ENCODE measurements at places on chromosomes 12 and 14.

DNA sequence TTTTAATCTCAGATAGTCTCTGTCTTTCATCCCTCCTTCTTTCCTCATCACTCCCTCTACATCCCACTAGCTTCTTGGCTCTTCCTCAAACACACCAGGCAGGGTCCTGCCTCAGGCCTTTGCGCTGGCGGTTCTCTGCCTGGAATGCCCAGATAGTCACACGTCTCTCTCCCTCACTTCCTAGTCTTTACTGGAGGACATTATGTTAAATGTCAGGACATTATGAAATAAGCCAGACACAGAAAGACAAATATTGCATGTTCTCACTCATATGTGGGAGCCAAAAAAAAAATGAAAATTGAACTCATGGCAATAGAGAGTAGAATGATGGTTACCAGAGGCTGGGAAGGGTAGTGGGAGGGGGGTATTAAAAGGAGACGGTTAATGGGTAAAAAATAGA lies 442.0 kb downstream of the MED13L start:
- DNase-seq: no peak

GRCh38 chr12:18294889-18295288 lies 33.6 kb downstream of the PIK3C2G start:
- DNase-seq: no peak

GRCh38 chr14:103199124-103199523 lies 75.9 kb downstream of the TNFAIP2 start:
- no peak for DNase-seq

DNA sequence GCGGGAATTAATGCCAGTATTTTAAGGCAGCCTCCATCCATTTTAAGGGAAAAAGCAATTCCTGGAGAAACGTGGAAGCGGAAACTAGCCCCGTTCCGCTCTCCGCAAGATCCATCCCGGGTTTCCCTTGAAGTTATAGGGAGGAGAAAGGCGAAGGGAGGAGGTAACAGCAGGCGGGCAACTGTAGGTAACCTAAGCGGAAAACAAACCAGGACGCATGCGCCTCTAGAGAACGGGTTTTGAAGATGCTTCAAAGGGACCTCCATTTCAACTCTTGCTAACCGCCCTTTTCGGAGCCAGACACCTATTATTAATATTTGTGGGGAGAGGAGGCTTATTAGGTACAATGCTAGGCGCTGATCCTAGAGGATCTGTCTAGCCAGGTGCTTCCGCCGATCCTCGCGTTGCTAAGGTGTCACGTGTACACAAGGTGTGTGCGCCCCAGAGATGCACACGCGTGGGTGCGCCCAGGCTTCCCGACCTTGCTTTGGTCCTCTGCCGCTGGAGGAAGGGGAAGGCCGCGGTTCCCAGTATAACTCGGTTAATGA lies 6.2 kb downstream of the TBX5 start:
- DNase-seq: no peak

- no peak for DNase-seq
These were observed 26.5 kb upstream of the RIC8B start for GRCh38 chr12:106747973-106748436.

GRCh38 chr12:97758194-97758501 lies 295.5 kb downstream of the RMST start:
- DNase-seq: no peak

DNA sequence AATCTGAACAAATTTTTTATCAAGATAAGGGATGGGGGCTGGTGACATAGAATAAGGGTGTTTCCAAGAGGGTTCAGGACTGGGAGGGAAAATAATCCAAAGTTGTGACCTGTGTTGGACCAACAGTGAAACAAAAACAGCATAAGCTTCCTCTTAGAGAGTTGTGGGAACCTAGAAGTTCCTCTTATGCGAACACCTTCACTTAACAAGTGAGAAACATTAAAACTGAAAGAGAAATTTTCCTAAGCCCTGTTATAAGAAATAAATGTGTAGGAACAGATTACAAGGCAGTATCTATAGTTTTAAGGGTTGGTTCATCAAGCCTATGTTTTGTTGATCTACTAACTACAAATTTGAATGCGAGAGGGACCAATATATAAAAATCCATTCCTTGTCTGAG lies 58.4 kb downstream of the LLPH start:
- DNase-seq: no peak

- no peak for DNase-seq
These were observed 90.1 kb downstream of the KIAA0586 start for GRCh38 chr14:58517592-58517991.

- no peak for DNase-seq
These were observed 12.6 kb downstream of the LRTM2 start for GRCh38 chr12:1832801-1833595.

- DNase-seq: no peak
These were observed 476.3 kb downstream of the LRIG3 start for GRCh38 chr12:58443981-58444371.

GRCh38 chr14:104882325-104882973 lies 17.4 kb downstream of the CEP170B start:
- DNase-seq: no peak

DNA sequence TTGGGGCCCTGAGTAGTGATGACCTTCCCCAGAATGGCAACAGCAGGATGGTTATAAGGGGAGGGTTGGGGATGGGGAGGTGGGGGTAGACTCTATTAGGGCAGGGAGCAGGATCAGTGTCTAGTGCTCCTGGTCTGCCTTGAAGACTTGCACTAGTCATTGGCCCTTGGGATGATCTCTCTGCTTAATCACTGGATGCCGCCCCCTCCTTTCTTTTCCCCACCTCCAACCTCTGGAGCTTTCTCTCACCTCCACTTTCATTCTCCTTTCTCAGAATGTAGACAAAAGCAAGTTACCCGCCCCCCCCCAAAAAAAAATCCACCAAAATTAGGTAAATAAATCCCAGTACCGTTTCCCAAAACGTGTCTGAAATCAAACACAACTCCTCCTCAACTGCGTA lies 2.8 kb upstream of the KCNK10 start:
- no peak for DNase-seq

DNA sequence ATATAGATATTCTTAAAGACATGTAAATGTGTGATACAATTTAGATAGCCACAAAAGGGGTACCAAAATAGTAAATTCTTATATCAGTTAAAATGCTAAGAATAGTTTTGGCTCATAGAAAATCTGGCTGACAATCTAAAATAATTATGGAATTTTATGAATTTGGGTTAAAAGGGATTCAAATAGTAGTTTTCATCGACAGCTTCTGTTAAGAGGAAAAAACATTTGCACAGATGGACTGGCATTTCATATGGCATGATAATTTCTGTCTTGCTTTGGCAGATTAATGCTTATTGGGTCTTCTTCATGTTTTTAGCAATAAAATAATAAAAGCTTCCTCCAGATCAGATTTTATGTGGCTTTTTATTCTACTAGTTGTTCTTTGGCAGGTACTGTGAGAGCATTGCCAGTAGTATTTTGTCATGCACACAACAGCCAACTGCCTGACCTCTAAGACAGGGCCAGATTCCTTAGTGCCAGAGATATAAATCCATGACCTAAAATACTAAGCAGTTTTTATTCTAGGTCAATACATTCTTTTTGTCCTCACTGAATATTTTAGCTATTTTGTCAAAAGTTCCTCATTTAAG lies 9.1 kb downstream of the ABCD2 start:
- no peak for DNase-seq

DNA sequence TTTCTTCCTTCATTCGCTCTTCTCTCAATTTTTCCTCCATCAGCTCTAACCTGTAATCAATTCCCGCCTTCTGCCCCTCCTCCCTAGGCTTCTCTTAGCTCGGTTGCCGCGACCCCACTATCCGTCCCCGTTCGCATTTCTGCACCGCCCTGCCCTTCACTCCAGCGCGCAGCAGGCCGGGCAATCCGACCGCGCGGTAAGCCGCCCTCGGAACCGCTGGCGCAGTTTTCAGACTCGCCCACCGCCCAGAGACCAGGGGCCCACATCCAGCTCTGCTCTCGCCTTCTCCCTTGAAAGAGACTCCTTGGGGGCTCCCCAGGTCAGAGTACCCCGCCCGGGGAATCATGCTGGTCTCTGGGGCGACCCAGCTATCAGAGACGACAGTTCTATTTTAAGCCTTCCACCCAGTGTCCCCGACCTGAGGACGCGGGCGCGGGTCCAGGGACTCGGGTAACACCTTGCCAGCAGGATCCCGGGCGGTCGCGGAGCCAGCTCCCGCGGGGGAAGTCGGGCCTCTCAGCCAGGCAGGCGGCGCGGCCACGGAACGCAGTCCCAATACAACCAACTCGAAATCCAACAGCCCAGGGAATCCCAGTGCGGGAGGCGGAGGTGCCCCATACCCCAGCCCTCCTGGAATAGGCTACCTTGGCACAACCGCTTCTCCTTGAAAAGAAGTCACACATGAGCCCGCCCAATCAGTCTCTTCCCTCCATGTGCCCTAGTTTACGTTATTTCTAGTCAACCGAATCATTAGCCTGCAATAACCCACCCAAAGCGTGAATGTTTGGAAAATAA lies 5.7 kb upstream of the SLC38A4 start:
- no peak for DNase-seq

DNA sequence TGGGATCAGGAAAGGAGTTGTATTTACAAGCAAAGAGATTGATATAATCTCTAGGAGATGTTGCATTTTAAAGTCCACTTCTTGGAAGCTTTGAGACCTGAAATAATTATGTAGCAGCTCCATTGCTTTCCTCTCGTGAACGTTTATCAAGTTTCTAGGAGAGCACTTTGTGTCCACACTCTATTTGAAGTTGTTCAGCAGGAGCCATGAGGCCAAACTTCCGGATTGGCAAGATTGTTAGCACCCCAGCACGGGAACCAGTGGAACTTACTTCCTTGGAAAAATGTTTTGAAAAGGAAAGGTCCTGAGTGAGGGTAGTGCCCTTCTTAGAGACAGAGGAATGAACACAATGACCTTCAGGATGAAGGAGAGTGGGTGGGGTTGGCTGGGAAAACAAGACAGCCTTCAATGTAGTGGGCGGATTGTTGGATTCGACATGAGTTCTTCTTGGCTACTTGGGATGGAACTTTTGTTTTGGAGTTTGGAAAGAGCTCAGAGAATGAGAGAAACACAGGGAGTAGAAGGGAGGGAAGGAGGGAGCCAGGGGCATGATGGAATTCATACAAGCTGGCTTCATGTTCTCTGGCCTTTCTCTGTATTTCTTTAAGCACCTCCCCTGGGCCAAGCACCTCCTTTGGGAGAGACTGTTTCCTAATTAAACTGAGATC lies 23.8 kb upstream of the CISTR start:
- DNase-seq: no peak

DNA sequence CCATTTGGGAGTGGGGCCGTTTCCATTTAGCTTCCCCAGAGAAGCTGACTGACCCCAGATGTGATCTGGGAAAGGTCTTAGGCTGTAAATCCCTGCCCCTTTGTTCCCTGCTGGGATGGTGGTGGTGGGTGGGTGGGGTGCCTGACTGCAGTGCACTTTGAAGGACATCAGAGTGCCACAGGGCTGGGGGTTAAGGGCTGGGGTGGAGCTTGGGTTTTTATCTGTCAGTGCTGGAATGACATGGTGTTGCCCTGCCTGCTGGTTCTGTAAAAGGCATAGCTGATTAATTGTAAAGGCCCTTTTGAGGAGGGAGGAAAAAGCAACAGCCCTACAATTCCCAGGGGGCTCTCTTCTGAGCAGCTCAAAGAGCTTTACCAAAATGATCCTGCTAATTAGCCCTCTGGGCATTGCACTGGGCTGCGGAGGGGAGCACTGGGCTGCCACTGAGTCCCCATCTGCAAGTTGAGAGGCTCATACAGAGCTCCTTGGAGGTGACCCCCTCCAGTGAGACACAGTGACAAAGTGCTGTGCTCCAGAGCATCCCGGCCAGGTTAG lies 21.1 kb downstream of the PLEKHG3 start:
- no peak for DNase-seq

GRCh38 chr12:26705851-26706250 lies 127.1 kb downstream of the ITPR2 start:
- no peak for DNase-seq

DNA sequence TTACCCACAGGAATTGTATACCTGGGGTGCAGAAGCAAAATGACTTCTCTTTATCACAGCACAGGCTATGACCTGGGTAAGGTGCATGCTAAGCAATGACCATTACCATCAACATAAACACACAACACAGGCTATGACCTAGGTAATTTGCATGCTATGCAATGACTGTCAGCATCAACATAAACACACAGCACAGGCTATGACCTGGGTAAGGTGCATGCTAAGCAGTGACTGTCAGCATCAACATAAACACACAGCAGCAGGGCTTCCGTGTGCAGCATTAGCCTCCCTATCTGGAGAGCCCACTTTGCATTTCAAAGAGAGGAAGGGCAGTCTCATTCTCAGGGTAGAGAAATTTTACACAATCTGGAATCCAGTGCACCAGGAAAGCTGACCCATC lies 583.0 kb downstream of the TMEM121 start:
- DNase-seq: no peak

- DNase-seq: no peak
These were observed 13.8 kb downstream of the TMCC3 start for GRCh38 chr12:94636462-94637085.

DNA sequence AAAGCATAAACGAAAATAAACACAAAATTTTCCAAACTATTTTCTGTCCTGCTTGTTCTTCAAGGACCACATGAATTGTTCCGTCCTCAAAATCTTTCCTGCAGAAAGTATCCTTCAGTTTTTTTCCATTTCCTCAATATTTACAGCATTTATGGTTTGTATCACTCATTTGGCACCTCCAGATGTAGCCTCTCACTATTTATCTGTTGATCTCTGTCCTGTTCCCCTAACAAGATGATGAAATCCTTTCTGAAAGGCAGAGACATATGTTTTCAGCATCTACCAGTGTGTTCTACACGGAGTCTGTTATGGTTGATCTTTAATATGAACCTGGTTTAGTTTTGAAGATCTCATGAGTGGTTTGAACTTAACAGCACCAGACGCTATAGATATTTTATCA lies 490.2 kb downstream of the NELL2 start:
- DNase-seq: no peak

GRCh38 chr12:132176920-132177551 lies 32.8 kb downstream of the NOC4L start:
- DNase-seq: no peak

GRCh38 chr12:67852701-67853100 lies 136.5 kb upstream of the IFNG-AS1 start:
- no peak for DNase-seq

- no peak for DNase-seq
These were observed 20.2 kb downstream of the HEATR5A start for GRCh38 chr14:31400031-31400638.

- DNase-seq: no peak
These were observed 17.7 kb upstream of the CALM1 start for GRCh38 chr14:90379106-90379505.

- no peak for DNase-seq
These were observed 6.1 kb downstream of the ERBB3 start for GRCh38 chr12:56086096-56086495.

DNA sequence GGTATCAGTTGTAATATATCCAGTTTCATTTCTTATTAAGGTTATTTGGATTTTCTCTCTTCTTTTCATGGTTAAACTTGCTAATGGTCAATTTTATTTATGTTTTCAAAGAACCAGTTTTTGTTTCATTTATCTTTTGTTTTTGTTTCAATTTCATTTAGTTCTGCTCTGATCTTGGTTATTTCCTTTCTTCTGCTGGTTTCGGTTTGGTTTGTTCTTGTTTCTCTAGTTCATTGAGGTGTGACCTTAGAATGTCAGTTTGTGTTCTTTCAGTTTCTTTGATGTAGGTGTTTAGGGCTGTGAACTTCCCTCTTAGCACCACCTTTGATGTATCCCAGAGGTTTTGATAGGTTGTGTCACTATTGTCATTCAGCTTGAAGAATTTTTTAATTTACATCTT lies 145.6 kb upstream of the SLCO1B1 start:
- DNase-seq: no peak

- DNase-seq: no peak
These were observed 166.2 kb upstream of the CPNE8 start for GRCh38 chr12:39071611-39072010.

Measured in stimulated activated CD4-positive, alpha-beta T cell treated with anti-CD3 and anti-CD28 coated beads, Interleukin-2, amount 100 ng/mL, for 48 hours (primary cell).